Endodermal cell (in vitro differentiated cells): ENCODE measurements at places on chromosomes 4 and X. TPM values are rescaled to one million over a fixed set of nuclear protein-coding genes. Genes with fewer than 3 reads are reported as not detected.

DNA sequence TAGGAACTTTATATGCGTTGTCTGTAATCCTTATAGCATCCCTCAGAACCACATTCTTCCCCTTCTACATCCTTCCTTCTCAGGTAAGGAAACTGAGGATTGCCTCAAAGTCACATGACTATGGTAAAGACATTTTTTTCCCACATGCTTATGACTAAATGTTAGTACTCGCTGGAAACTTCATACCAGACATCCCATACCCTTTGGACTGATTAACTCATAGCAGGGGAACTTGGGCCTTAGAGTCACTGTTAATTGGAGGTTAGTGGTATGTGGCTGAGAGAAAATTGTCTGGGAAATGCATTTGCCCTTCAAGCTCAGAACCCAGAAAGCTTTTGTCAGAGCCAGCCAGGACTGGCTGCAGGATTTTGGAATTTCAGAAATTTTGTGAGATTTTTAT is 155.0 kb downstream of the RELL1 start:
- no peaks in the 10 kb centered on the region for H3K36me3 ChIP-seq

- no peak for DNase-seq
- H3K36me3 ChIP-seq: no peaks in the 10 kb centered on the region
- H3K4me3 ChIP-seq: no peak overlapping the region
- no peaks in the 10 kb centered on the region for H3K4me1 ChIP-seq
- no peak overlapping the region for H3K27ac ChIP-seq
These were observed 127.3 kb downstream of the MAD2L1 start for GRCh38 chr4:119939071-119939995.

DNA sequence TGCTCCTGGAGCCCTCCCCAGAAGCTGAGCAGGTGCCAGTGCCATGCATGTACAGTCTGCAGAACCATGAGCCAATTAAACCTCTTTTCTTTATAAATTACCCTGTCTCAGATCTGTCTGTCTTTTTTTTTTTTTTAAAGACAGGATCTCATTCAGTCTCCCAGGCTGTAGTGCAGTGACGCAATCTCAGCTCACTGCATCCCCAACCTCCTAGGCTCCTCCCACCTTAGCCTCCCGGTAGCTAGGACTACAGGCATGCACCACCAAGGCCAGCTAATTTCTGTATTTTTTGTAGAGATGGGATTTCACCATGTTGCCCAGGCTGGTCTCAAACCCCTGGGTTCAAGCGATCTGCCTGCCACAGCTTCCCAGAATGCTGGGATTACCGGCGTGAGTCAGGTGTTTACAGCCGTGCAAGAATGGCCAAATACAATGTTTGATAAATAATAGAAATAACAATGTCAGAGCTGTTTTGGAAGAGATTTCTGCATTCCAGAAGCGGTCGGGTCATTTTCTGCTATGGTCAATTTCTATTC is 68.8 kb downstream of the SLC2A9 start:
- H3K4me1 ChIP-seq: no peaks in the 10 kb centered on the region
- H3K4me3 ChIP-seq: no peak overlapping the region
- no peaks in the 10 kb centered on the region for H3K36me3 ChIP-seq

GRCh38 chrX:857376-857775 is 226.8 kb downstream of the SHOX start:
- no peak overlapping the region for H3K27ac ChIP-seq
- H3K27me3 ChIP-seq: no peaks in the 10 kb centered on the region
- no peak overlapping the region for H3K4me3 ChIP-seq
- no peaks in the 10 kb centered on the region for H3K36me3 ChIP-seq
- H3K4me1 ChIP-seq: no peaks in the 10 kb centered on the region

GRCh38 chr4:77020017-77020416 is 55.8 kb downstream of the CCNI start:
- H3K27ac ChIP-seq: no peak overlapping the region
- H3K4me3 ChIP-seq: no peak overlapping the region
- peaks cover 10% of the 10 kb centered on the region for H3K4me1 ChIP-seq
- H3K27me3 ChIP-seq: no peaks in the 10 kb centered on the region

- H3K27me3 ChIP-seq: no peaks in the 10 kb centered on the region
- no peak for DNase-seq
- H3K27ac ChIP-seq: no peak overlapping the region
- no peaks in the 10 kb centered on the region for H3K36me3 ChIP-seq
These were observed 135.9 kb upstream of the ARHGEF9 start for GRCh38 chrX:63920875-63921274.

DNA sequence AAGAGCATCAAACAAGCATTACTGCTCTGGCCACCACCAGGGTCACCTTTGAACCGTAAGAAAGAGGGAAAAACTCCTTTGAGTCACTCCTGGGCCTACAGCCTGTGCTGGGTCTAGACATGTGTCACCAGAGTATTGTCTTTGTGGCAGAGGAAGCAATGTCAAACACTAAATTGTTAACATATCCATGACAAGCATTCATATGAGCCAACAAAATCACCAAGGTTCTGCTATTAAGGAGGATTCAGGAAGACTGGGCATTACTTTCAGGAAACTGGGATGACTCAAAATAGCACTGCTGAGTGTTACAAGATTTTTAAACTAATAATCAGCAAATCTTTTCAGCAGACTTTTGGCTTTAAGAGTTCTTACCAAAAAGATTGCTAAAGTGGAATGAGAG is 28.1 kb downstream of the LGI2 start:
- H3K36me3 ChIP-seq: no peaks in the 10 kb centered on the region
- H3K4me1 ChIP-seq: no peaks in the 10 kb centered on the region
- no peak for DNase-seq

DNA sequence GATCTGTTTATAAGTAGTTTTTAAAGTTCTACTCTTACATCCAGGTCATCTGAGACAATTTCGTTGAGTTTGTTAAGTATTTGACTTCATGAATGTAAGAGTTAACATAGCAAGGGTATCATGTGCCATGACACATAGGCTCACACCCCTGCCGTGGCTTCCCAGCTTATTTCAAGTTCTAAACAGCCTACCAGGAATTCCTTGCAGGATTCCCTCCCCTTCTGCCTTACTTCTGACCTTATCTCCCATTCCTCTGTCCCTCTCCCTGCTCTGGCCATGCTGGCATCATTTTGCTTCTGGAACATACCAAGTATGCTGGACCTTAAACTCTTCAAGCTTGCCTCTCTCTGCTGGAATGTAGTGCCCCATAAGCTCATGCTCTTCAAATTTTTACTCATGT is 369.9 kb upstream of the PCDH7 start:
- no peaks in the 10 kb centered on the region for H3K4me1 ChIP-seq
- no peak overlapping the region for H3K27ac ChIP-seq
- peak; percentile 50 for DNase-seq
- no peaks in the 10 kb centered on the region for H3K36me3 ChIP-seq
- H3K27me3 ChIP-seq: no peaks in the 10 kb centered on the region

The PSMD10 gene
- 48.7 to 54.4 TPM (median 50.2 TPM) in 3 replicates for total RNA-seq

The PDGFC gene
- total RNA-seq: 4.9 to 6.8 TPM (median 6.7 TPM) in 3 replicates
